ENCODE measurements at places on chromosomes 16 and 17.

DNA sequence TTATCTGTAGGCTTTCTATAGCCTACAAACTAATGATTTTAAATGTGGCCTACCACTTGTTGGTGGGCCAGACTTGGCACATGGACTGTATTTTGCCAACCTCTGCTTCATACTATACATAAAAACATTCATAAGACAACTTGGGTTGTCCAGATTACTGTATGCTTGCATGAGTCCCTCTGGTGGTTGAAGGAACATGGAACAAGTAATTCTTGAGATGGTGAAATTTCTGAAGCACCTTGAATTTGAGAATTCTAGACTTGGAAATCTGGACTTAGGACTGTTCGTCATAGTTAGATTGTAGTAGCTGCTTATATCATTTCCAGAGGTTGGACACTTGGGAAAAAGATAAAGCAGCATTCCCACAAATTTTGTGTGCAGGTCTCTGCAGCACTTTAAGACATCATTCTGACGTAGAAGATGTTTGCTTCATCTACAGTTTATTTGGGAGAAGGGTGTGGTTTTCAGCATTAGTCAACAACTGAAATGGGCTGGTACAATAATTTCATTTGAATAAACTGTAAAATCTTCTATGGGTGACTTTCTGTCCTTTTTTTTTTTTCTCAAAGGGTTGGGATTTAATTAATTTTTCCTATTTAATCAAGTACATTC lies 31.2 kb downstream of the NFATC3 start:
- peaks cover 21% of the 10 kb centered on the region for H3K4me1 ChIP-seq
- H3K4me3 ChIP-seq: no peak overlapping the region
- DNase-seq: no peak
- H3K27ac ChIP-seq: peak overlapping the region; percentile 42
- no peaks in the 10 kb centered on the region for H3K36me3 ChIP-seq
- no peaks in the 10 kb centered on the region for H3K27me3 ChIP-seq

DNA sequence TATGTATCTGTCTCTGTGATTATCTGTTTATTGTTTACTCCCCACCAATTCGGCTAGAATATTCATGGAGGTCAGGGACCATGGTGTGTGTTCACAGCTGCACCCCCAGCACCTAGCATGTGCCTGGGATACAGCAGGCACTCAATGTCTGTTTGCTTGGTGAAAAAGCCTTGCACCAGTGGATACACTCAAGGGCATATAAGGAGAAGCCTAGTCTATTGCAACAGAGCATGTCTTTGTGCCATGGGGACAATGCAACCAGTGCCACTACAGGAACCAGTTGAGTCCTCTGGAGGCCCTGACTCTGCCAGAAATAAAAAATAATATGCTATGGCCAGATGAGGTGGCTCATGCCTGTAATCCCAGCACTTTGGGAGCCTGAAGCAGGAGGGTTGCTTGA lies 93.6 kb downstream of the NDE1 start:
- no peak overlapping the region for H3K4me3 ChIP-seq
- no peaks in the 10 kb centered on the region for H3K27me3 ChIP-seq
- no peak for DNase-seq
- H3K36me3 ChIP-seq: peaks cover 29% of the 10 kb centered on the region

DNA sequence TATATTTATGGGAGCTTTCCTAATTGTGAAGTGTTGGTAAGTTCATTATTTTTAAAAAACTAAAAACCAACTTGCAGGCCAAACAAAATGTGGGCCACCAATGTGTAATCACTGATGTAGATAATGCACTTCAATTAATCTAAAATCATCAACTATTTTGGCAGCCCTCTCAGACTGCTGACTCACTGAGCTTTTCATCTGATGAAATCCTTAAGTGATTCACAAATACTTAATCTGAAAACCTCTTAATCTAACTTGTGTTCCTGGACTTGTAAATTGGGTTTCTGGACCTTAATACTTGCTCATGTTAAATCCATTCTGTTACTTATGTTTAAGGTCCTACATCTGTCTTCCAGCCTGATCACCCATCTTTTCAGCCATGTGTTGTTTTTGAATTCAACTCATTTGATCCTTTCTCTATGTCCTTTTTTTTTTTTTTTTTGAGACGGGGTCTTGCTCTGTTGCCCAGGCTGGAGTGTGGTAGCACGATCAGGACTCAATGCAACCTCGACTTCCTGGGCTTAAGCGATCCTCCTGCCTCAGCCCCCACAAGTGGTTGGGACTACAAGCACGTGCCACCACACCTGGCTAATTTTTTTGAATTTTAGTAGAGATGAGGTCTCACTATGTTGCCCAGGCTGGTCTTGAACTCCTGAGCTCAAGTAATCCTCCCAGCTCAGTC lies 39.0 kb downstream of the PRKCB start:
- H3K27me3 ChIP-seq: no peaks in the 10 kb centered on the region
- H3K36me3 ChIP-seq: no peaks in the 10 kb centered on the region
- DNase-seq: no peak

GRCh38 chr16:51577621-51578303 lies 426.7 kb upstream of the SALL1 start:
- H3K36me3 ChIP-seq: no peaks in the 10 kb centered on the region
- no peak overlapping the region for H3K4me3 ChIP-seq

GRCh38 chr17:19019041-19019941 lies 14.7 kb upstream of the FAM83G start:
- no peaks in the 10 kb centered on the region for H3K27me3 ChIP-seq
- H3K4me3 ChIP-seq: no peak overlapping the region
- no peak for DNase-seq
- H3K36me3 ChIP-seq: no peaks in the 10 kb centered on the region
- no peaks in the 10 kb centered on the region for H3K4me1 ChIP-seq

DNA sequence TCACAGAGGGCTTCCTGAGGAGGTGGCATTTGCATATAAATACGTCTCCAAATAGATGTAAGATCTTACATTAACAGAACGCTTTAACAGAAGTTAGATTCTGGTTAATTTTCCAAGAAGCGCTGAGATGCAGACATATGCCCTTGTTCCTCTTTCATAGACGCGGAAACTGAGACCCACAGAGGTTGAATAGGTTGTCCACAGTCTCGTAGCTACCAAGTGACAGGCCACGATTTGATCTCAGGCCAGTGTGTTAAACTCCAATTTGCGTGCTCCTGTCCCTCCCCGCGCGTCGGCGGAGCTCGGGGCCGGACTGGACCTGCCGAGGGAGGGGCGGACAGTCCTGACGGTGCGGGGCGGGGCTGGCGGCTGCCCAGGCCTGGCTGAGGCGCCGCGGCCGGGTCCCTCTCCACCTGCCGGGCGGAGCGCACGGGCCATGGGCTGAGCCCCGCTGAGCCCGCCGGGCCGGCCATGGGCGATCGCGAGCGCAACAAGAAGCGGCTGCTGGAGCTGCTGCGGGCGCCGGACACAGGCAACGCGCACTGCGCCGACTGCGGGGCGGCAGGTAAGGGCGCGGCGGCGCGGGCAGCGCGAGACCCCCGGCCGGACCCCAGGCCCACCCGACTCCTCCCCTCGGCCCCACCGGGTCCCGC lies at the start of gene ADAP2:
ADAP2 (plus strand) TSS at position 402 of the 653 bp plus-strand sequence; CDS start at position 472, 70 bp downstream.
- peaks cover 14% of the 10 kb centered on the region for H3K4me1 ChIP-seq
- peak; percentile 78 for DNase-seq
- peak within 1 kb of the TSS; percentile 63 for H3K4me3 ChIP-seq
- H3K27me3 ChIP-seq: no peaks in the 10 kb centered on the region
- no peaks in the 10 kb centered on the region for H3K36me3 ChIP-seq
